ENCODE measurements at places on chromosomes 6 and 20.

DNA sequence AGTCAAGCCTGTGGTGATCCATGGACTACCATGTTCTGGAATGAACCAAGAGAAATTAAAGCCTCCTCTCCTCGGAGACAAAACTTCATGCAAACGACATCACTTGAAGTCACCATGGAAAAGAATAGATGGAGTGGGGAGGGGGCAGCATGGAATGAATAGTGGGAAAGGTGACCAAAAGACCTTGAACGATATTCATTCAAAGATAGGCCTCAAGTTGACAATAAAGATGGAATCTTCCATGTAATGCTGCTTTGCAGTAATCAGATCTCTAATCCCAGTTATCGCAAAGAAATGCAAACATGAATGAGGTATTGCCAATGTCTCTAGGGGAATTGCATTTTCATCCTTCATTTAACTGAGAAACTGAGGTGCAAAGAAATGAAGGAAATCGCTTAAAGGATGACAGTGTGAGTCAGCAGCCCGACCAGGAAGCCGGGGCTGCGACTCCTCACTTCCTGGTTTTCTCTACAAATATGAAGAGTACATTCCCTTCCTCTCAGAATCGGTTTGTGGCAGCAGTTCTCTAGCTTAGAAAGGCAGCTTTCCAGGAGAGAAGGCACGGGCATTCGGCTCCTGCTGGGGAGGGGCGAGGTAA, 65.6 kb upstream of the RREB1 start:
- DNase-seq: no peak

DNA sequence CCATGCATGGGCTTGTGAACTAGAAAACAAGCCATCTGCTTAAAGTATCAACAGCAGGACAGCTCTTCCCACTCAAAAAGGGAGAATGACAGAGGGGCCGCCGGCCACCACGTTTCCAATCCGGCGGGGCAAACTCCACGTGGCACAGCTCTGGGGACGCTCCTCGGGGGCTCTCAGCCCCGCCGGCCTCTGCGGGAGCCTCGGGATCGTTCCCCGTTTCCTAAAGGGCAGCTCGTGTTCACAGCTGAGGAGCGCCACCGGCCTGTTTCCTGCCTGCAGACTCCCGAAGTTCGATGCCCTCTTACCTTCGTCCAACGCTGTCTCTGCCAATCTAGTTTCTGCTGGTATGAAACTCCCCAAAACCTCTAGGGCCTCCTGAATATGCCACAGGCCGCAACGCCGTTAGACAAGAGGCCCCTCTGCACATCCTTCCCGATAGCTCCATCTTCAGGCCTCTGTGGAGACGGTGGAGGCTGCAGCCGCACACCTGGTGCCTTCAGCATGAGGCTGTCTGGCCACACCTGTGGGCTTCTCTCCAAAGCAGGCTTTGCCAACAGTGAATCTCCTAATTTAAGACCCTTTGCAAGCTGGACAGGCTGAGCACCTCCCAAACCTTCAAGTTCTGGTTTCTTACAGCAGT, 46.5 kb downstream of the KCNQ2 start:
- no peak for DNase-seq

DNA sequence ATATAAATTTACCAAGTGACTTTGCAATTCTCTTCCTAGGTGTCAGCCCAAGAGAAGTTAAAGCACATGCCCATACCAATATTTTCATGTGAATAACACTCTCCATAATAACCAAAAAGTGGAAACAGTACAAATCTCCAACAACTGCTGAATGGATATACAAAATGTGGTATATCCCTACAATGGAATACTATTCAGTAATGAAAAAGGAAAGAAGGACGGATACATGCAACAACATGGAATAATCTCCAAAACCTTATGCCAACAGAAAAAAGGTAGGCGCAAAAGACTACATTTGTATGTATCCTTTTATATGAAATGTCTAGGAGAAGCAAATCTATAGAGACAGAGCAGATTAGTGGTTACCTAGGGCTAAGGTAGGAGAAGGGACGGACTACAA, 487.7 kb upstream of the ID4 start:
- DNase-seq: no peak

GRCh38 chr6:146410851-146411595, 132.6 kb upstream of the RAB32 start:
- no peak for DNase-seq

GRCh38 chr6:149969635-149970034, 5.9 kb downstream of the ULBP1 start:
- no peak for DNase-seq

- no peak for DNase-seq
Measured at GRCh38 chr20:5039889-5040288, 38.6 kb upstream of the SLC23A2 start.

- DNase-seq: no peak
Measured at GRCh38 chr6:13375360-13375878, 47.1 kb upstream of the TBC1D7 start.

DNA sequence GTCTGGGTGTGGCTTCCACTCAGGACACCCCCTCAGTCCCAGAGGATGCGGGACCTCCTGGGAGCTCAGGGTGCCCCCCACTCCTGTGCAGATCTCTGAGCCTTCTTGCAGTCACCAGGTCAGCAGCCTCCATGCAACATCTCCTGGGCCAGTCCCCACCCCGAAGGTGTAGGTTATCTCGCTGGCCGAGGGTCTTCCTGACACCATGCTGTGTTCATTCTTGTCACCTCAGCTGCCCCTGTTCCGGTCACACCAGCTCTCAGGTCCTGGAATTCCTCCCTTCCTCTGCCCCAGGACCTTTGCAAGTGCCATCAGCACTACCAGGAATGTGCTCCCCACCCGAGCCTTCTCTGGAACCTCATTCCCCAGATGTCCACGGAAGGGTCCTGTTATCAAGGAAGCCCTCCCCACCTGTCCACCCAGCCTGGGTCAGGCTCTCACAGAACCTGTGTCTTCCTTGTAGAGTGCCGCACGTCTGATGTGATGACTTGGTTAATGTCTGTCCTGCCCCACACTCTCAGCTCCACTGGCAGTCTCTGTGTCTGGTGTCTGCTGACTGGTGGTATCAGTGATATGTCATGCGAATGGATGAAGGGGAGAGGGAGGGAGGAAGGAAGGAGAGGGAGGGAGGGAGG, 329.6 kb downstream of the TAF4 start:
- no peak for DNase-seq

- no peak for DNase-seq
Measured at GRCh38 chr6:84243240-84243639, 15.8 kb upstream of the CEP162 start.

DNA sequence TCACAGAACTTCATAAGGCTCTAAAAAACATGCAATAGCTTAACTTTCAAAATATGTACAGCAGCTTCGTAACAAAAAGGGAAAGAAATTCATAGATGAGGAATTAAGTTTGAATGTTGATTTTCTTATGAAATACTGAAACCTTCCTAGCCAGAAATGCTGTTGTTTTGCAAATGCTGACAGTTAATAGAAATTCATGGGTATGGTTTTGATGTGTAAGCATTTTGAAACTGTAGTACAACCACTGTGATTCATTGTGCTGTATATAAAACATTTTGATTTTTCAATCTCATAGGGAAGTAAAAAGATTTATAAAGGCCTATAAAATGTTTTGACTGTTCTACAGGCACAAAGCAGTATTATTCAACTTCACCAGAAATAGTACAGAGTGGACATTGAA, 228.4 kb upstream of the EYS start:
- DNase-seq: peak; percentile 21

GRCh38 chr20:44706301-44707017, 8.7 kb upstream of the CCN5 start:
- no peak for DNase-seq

DNA sequence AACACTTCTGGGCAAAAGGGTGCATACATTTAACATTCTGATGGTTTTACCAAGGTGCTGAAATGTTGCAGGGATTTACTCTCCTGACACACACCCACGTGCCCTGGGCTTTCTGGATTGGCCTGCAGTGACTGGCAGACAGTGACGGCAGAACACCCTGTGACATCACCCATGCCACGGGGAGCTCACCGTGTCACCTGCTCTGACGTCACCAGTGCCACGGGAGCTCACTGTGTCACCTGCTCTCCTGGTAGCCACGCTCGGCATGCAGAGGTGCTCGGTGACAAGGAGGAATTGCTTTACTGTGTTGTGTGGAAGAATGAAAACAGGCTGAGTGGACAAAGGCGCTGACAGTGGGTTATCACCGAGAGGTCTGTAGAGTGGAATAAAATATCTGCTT, 99.3 kb downstream of the RAMACL start:
- no peak for DNase-seq

GRCh38 chr20:54324652-54325285, 116.9 kb downstream of the PFDN4 start:
- DNase-seq: peak; percentile 9

- no peak for DNase-seq
Measured at GRCh38 chr20:6566821-6567220, 200.7 kb upstream of the BMP2 start.

GRCh38 chr20:44273231-44274215, 26.4 kb downstream of the GDAP1L1 start:
- DNase-seq: no peak

DNA sequence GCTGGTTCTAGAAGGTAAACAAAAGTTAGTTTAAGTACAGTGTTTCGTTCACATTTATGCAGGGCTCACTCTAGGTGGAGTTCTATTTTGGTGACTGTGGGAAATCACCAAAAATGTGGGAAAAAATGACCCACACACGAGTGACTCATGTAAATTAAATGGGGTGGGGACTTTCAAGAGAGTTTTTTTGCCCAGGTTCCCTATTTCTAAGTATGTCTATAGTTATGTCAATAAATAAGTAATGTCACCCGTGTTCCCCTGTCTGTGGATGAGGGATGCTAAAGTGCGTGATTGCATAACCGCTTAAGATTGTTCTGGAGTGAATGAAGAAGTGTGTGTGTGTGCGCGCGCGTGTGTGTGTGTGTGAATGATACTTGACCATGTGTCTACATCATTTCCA, 69.1 kb downstream of the MYB start:
- no peak for DNase-seq

- no peak for DNase-seq
Measured at GRCh38 chr6:10048370-10049297, 366.2 kb downstream of the TFAP2A start.

GRCh38 chr20:41654884-41655283, 36.7 kb upstream of the CHD6 start:
- no peak for DNase-seq

DNA sequence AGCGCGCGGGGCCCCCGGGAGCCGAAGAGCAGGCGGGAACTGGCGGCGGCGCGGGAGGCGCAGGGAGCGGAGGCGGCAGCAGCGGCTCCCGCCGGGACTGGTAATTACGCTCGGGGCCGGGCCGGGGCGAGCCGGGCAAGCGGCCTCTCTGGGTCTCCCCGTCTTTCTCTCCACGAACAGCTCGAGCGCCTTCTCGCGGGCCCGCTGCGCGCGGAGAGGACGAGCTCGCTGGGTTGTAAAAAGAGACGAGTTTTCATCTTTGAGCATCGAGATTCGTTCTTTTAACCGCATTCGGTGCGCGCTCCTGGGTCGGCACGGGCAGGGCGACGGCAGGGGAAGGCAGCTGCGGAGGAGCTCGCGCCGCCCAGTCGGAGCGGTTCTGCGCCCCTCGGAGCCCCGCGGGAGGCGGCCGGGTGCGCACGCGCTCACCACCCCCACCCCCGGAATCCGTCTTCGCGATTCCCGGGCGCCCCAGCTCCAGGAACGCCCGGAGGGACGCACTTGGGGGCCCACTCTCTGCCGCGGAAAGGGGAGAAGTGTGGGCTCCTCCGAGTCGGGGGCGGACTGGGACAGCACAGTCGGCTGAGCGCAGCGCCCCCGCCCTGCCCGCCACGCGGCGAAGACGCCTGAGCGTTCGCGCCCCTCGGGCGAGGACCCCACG, 38.0 kb downstream of the YTHDF1 start:
- peak; percentile 6 for DNase-seq

GRCh38 chr6:99270826-99271225, 78.6 kb downstream of the FAXC start:
- no peak for DNase-seq

GRCh38 chr20:41619360-41620100, 1.4 kb upstream of the CHD6 start:
- DNase-seq: no peak

DNA sequence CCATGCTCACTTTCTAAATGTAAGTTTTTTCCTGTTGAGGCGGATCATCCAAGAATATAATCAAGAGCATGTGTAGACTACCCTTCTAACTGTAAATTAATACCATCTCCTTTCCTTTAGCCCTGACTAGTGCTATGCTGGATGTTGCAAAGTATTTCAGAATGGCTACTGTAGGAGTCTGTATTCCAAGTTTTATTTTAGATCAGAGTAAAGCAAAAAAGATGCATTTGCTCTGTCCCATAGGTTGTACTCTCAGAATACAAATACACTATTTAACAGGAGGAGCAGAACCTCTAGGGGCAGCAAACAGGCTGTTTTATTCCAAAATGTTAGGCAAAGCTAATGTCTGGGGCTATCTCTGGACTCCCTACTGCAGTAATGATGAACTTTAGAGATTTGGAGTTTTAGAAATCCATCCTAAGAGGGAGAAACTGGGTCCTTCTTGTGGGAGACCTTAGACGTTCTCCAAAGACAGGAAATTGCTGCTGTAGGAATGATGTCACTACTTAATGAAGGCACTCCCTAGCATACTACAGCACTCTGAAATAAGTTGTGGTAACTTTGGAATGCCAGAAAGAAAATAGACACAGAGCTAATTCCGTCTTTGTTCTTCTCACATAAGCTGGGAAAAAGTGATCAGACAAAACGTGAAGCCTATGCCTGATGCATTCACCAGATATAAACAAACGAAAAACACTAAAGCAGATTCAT, 392.4 kb upstream of the HS3ST5 start:
- no peak for DNase-seq

DNA sequence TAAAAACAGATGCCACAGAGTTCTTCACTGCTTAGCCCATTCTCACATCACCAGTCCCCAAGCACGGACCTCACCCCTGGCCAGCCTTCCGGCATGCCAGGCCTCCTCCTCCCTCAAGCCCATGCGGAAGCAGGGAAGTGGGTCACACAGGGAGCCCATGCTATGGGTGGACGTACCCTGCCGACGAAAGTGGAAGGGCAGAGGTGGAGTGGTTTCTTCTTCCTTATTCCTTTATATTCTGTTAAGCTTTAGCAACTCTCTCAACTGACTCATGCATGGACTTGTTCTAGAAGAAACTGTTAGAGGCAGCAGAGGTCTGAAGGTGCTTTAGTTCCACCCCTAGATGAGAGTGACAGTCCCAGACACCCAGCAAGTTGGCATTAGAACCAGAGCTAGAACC, 118.6 kb downstream of the LY86 start:
- no peak for DNase-seq

GRCh38 chr6:150656156-150656555, 56.5 kb downstream of the PLEKHG1 start:
- no peak for DNase-seq

DNA sequence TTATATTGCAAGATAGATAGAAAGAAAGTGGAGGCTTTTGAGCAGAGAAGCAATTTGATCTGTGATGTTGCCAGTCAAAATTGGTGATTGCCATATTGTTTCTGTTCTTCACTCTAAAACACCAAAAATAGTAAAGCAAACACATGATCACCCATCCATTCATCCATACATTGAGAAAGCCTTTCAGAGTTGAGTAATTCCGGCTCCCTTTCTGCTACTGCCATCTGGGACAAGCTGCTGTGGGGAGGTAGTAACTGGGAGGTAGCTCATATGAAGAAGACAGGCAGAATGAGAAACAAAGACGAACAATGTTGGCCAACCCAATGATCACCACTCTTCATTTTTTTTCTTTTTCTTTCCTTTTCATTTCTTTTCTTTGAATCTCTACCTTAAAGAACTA, 51.1 kb upstream of the HBS1L start:
- no peak for DNase-seq

Data from foreskin melanocyte (primary cell).